ENCODE measurements at places on chromosomes 12 and 14.

DNA sequence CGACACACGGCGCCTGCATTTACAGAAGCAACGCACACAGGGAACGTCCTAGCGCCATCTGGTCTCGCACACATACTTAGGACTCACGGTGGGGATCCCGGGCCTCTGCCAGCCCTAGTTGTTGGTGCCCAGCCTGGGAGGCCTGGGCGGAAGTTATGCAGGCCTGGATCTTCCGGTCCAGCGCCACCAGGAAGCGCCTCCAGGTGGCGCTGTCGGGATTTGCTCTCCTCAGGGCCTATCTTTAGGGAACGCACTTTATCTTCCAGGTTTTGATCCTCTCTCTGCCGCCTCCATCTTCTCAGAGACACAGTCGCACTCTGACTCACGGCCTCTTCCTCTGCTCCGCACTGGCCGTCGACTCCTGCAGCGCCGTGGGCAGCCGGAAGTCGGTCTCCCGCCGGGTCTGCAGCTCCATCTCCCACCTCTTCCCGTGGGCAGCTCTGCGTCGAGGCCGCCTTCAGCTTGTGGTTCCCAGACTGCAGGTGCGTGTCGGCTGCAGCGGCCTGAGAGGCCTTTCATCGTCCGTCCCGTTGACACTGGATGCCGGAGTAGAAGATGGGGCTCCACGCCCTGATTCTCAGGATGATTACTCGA lies 760.4 kb downstream of the TMEM121 start:
- no peaks in the 10 kb centered on the region for H3K36me3 ChIP-seq
- no peak overlapping the region for H3K27ac ChIP-seq
- no peaks in the 10 kb centered on the region for H3K27me3 ChIP-seq
- no peaks in the 10 kb centered on the region for H3K4me1 ChIP-seq
- no peak overlapping the region for H3K4me3 ChIP-seq

DNA sequence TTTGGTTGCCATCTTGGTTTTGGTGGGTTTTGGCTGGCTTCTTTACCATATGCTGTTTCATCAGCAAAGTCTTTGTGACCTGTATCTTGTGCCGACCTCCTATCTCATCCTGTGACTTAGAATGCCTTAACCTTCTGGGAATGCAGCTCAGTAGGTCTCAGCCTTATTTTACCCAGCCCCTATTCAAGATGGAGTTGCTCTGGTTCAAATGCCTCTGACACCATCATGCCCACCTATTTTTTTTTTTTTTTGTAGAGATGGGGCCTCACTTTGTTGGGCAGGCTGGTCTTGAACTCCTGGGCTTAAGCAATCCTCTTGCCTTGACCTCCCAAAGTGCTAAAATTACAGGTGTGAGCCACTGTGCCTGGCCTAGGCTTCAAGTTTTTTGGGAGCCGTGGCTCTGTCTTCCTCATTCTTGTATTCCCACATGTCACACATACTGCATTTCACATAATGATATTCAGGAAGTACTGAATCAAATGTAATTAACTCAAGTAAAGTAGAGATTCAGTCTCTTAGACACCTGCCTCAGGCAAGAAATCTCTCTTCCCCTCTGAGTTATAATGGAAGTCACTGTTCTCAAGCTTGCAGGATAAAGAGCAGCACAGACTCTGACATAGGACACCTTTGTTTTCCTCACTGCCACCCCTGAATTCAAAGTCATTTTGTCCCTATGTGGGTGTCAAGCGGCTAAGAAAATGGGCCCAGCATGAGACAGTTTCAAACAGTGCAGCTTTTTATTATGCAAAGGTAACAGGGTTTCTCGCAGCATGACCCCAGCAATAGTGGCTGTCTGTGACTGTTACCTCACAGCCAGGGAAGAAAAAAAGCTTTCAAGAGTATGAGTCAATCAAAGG lies 159.0 kb downstream of the PTPN11 start:
- DNase-seq = no peak
- no peak overlapping the region for H3K27ac ChIP-seq
- H3K4me1 ChIP-seq = no peaks in the 10 kb centered on the region
- H3K4me3 ChIP-seq = no peak overlapping the region

GRCh38 chr12:34605955-34606748 lies 583.9 kb downstream of the ALG10 start:
- no peaks in the 10 kb centered on the region for H3K4me1 ChIP-seq
- peak; percentile 62 for DNase-seq
- no peaks in the 10 kb centered on the region for H3K36me3 ChIP-seq
- no peaks in the 10 kb centered on the region for H3K27me3 ChIP-seq
- no peak overlapping the region for H3K27ac ChIP-seq
- no peak overlapping the region for H3K4me3 ChIP-seq

DNA sequence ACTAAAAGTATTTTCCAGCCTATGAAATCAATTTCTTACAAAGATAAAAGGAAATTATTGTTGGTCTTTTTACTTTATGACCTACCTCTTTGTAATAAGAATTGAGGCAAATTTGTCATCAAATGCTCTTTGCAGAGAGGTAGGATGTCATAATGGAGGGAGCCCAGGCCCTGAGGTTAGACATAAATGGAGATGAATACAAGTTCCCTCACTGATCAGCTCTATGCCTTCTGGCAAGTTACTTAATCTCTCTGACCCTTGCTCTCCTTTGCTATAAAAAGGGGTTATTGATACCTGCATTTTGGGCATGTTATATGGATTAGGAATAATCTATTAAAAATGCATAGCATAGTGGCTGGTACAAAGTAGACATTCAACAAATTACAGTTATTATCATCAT lies 146.9 kb upstream of the KRR1 start:
- no peak overlapping the region for H3K4me3 ChIP-seq
- DNase-seq = no peak
- peaks cover 5% of the 10 kb centered on the region for H3K27me3 ChIP-seq
- no peaks in the 10 kb centered on the region for H3K36me3 ChIP-seq

GRCh38 chr14:36207500-36207899 lies 31.0 kb upstream of the PTCSC3 start:
- H3K27me3 ChIP-seq = peaks cover 25% of the 10 kb centered on the region
- no peak for DNase-seq
- H3K36me3 ChIP-seq = no peaks in the 10 kb centered on the region
- no peak overlapping the region for H3K4me3 ChIP-seq
- H3K27ac ChIP-seq = no peak overlapping the region

GRCh38 chr14:54918427-54918826 lies 15.8 kb upstream of the GCH1 start:
- no peak overlapping the region for H3K27ac ChIP-seq
- peaks cover 1% of the 10 kb centered on the region for H3K27me3 ChIP-seq
- no peaks in the 10 kb centered on the region for H3K4me1 ChIP-seq

DNA sequence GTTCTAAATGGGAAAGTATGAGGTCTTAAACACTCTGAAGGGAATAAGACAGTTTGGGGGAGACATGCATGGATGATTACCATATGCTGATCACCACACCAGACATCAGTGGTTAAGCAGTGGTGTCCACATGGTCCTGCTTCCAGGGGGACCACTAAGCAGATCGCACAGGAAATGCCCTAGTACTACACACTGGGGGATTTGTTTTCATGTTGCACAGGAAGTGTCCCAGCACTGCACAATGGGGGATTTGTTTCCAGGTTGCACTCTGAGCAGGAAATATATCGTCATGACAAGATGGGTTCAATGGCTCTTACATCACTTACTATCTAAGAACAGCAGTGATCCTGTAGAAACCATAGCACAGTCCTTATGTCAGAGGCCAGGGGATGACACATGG lies 245.5 kb downstream of the BCL11B start:
- H3K4me3 ChIP-seq = no peak overlapping the region
- peaks cover 15% of the 10 kb centered on the region for H3K27me3 ChIP-seq
- no peak overlapping the region for H3K27ac ChIP-seq
- no peak for DNase-seq
